DMS153 (cell line): ENCODE measurements at places on chromosomes 5 and 9.

- no peak for DNase-seq
These were observed 59.2 kb upstream of the IRX2 start for GRCh38 chr5:2810644-2811043.

GRCh38 chr9:78144663-78145377 lies 91.1 kb upstream of the CEP78 start:
- no peak for DNase-seq

- no peak for DNase-seq
These were observed 377.3 kb downstream of the KIAA0825 start for GRCh38 chr5:94240993-94241651.

DNA sequence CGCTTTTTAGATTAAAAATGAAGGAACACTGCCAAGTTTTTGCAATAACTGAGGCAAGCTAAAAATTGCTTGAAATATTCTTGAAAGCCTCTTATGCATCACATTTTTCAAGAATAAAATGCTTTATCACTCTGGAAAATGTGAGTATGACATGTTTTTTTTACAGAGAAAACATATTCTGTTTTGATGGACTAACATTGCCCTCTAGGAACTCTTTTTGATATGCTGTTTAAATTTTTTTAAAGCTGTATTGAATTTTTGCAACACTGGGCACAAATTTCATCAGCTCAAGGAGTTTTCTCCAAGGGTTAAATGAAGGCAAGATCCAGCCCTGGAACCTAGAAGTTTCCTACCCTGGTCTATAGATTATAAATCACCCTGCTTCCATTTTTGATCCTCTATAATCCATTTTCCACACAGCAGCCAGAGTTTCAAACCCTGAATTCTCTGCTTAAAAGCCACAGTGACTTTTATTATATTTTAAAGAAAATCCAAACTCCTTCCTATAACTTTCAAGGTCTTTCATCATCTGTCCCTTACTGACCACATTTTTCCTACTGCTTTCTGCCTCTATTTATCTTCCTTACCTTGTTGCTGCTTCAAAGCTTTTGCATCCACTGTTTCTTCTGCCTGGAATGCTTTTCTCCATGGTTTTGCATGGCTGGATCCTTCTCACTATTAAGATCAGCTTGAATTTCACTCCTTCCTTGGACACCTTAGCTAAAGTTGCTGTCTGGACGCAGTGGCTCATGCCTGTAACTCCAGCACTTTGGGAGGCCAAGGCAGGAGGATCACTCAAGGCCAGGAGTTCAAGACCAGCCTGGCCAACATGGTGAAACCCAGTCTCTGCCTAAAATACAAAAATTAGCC lies 60.9 kb downstream of the IL31RA start:
- no peak for DNase-seq

- DNase-seq = peak; percentile 83
These were observed 986.4 kb upstream of the CDH18 start for GRCh38 chr5:20974426-20974825.

DNA sequence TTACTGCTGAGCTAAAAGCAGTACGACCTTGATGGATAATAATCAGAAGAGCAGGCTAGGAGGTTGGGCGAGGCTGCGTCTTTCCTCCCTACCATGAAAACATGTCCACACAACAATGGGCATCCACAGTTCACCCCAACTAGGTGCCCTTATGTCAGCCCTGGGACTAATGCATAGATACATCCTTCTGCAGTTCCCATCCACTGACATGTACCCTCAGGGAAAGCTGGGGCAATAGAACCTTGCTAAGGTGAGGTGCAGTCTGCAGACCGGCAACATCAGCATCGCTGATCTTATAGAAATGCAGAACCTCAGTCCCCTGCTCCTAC lies 697 bp upstream of the PRUNE2 start:
- DNase-seq = no peak

DNA sequence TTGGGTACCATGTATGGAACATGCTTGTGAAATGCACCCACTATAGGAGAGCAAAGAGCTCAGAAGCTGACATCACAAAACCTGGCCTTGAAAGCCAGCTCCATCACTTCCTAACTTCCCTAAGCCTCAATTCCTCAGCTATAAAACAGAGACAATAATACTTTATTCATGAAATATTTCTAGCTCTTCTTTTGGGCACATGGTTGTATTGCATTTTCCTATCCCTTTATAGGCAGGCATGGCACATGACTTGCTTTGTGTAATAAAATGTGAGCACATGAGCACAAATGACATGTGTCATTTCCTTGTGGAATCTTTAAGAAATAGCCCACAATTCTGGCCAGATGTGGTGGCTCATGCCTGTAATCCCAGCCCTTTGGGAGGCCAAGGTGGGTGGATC lies 18.5 kb downstream of the ZNF366 start:
- DNase-seq = no peak
